ENCODE measurements at places on chromosomes 6 and 20. TPM values are rescaled to one million over a fixed set of nuclear protein-coding genes. Genes with fewer than 3 reads are reported as not detected.

DNA sequence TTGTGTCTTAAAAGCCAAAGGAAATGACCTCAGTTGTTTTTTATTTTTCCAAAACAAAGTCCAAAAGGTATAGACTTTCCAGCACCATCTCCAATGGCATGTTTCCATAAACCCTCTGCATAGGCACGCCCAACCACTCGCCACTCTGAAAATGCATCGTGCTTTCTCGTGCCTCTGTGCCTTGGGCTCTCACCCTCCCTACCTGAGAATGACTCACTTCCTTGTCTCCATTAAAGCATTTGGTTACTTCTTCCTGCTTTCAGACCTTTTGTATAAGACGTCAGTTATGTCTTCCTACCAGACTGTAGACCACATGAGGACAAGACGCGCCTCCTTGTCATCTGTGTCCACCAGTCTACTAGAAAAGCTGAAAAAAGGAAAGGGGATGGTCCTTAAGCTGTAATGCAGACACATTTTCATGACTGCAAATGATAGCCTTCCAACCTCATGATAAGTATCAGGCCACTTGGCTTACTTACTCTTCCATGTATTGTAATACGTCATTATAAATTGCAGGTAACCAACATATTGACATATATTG lies 61.2 kb upstream of the CDYL start:
- peaks cover 4% of the 10 kb centered on the region for H3K4me1 ChIP-seq
- H3K27ac ChIP-seq = no peak overlapping the region
- H3K4me3 ChIP-seq = no peak overlapping the region
- DNase-seq = no peak
- H3K27me3 ChIP-seq = peaks cover 4% of the 10 kb centered on the region

GRCh38 chr6:55663914-55664313 lies 84.9 kb upstream of the HMGCLL1 start:
- no peak overlapping the region for H3K27ac ChIP-seq
- H3K4me3 ChIP-seq = no peak overlapping the region
- no peaks in the 10 kb centered on the region for H3K4me1 ChIP-seq
- DNase-seq = no peak

DNA sequence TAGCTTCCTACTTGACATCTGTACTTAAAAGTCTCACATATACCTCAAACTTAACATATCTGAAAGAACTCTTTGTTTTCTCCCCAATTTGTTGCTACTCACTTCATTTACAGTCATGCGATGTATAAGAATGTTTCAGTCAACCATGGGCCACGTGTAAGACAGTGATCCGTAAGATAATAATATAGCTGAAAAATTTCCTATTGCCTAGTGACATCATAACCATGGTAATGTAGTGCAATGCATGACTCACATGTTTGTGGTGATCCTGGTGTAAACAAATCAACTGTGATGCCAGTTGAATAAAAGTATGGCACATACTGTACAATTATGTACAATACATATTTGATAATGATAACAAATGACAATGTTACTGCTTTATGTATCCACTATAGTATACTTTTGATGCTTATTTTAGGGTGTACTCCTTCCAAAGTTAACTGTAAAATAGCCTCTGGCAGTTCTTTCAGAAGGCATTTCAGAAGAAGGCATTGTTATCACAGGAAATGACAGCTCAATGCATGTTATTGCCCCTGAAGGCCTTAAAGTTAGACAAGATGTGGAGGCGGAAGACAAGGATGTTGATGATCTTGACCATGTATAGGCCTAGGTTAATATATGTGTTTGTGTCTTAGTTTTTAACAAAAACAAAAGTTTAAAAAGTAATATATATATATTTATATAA lies 579.0 kb downstream of the EPHA7 start:
- no peak for DNase-seq
- no peak overlapping the region for H3K27ac ChIP-seq
- H3K36me3 ChIP-seq = no peaks in the 10 kb centered on the region
- H3K4me3 ChIP-seq = no peak overlapping the region
- no peaks in the 10 kb centered on the region for H3K27me3 ChIP-seq

DNA sequence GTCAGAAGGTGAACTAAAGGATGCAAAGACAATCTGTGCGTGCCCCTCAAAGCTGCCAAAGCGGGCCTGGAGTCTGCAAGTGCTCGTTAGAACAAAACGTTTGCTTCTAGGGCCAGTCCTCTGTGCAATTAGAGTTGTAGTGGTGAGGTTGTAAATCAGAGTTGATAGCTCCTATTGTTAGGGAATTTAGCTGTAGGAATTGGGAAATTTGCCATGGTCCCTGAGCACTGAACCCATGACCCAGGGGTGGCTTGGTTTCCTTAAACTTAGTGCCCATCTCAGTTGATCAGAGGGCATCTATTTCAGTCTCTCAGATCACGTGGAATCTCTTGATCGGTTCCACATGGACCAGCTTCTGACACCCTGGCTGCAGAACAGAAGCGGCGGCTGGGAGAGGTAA lies 18.8 kb upstream of the RPS6KA2 start:
- no peak overlapping the region for H3K4me3 ChIP-seq
- no peak overlapping the region for H3K27ac ChIP-seq
- no peak for DNase-seq

GRCh38 chr20:32976746-32977145 lies 27.5 kb downstream of the SUN5 start:
- DNase-seq = no peak
- no peaks in the 10 kb centered on the region for H3K27me3 ChIP-seq
- peak overlapping the region; percentile 35 for H3K27ac ChIP-seq

- no peak for DNase-seq
- H3K36me3 ChIP-seq = peaks cover 7% of the 10 kb centered on the region
- H3K27ac ChIP-seq = peak overlapping the region; percentile 29
- no peaks in the 10 kb centered on the region for H3K27me3 ChIP-seq
These were observed 527 bp downstream of the FBXO30 start for GRCh38 chr6:145814035-145814500.

DNA sequence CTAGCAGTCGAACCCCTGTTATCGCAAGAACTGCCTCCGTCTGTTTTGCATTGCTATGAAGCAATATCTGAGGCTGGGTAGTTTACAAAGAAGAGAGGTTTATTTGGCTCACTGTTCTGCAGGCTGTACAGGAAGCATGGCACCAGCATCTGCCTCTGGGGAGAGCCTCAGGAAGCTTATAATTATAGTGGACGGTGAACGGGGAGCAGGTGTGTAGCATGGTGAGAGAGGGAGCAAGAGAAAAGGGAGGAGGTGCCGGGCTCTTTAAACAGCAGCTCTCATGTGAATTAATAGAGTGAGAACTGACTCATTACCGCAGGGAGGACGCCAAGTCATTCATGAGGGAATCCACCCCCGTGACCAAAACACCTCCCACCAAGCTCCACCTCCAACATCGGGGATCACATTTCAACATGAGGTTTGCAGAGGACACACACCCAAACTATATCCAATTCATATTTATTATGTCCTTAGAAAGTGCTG lies 172.6 kb upstream of the KCNG1 start:
- no peaks in the 10 kb centered on the region for H3K36me3 ChIP-seq
- no peak for DNase-seq
- H3K27ac ChIP-seq = no peak overlapping the region
- H3K27me3 ChIP-seq = no peaks in the 10 kb centered on the region
- H3K4me1 ChIP-seq = no peaks in the 10 kb centered on the region

DNA sequence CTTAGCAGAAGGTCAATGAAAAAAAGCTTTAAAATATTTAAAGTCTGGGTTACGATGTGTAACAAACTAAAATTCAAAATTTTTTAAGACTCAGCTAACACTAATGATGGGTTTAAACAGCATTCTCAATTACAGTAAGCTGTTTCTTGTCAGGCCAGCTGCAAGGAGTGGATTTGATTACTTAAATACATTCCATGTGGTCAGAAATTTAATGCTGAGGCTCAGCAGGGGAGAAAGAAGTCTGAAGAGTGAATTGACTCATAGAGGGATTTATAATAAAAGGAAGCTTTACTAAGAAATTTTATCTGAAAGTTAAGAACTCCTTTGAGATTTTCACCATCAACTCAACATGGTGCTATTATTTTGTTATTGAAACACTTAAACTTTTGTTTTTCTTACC lies 398.6 kb downstream of the KHDRBS2 start:
- no peak overlapping the region for H3K4me3 ChIP-seq
- H3K36me3 ChIP-seq = no peaks in the 10 kb centered on the region
- no peaks in the 10 kb centered on the region for H3K4me1 ChIP-seq
- DNase-seq = no peak

DNA sequence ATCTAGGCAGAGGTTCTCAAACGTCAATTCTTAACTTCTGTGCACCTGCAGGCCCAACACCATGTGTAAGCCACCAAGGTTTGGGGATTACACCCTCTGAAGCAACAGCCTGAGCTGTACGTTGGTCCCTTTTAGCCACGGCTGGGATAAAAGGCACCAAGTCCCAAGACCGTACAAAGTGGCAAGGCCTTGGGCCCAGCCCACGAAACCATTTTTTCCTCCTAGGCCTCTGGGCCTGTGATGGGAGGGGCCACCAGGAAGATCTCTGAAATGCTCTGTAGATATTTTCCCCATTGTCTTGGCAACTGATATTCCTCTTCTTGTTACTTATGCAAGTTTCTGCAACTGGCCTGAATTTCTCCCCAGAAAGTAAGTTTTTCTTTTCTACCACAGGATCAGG lies 4.5 kb upstream of the FAM184A start:
- H3K27ac ChIP-seq = no peak overlapping the region
- no peak overlapping the region for H3K4me3 ChIP-seq
- peaks cover 7% of the 10 kb centered on the region for H3K4me1 ChIP-seq

- H3K36me3 ChIP-seq = peaks cover 69% of the 10 kb centered on the region
- H3K4me1 ChIP-seq = peaks cover 44% of the 10 kb centered on the region
- H3K4me3 ChIP-seq = no peak overlapping the region
- no peak overlapping the region for H3K27ac ChIP-seq
- H3K27me3 ChIP-seq = no peaks in the 10 kb centered on the region
These were observed 33.2 kb downstream of the RANBP9 start for GRCh38 chr6:13678255-13678983.

DNA sequence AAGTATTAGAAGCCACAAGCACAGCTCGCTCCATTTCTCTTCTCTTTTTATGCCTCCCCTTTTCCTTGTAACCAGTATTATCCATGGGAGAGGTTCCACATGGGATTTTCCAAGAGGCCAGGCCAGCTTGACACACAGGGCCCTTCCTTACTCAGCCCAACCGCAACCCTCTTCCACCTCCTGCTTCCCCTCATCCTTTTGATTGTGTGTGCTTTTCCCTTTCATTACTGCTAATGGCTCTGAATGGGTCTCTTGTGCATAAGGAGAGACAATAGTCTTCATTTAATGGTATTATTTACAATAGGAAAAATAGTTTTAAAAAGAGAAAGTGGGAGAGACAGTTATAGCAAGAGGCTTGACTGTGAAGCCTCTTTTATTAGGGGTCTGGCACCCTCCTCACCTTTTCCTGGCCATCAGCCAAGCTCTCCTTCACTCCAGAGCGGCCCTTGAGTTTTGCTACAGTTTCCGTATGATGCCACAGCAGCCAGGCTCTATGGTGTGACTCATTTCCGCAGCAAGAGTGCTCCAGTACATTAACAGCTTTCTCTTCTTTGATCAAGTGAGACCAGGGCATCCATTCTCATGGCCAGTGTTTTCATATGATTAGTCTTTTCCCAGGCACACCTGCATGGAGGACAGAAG lies 579.5 kb downstream of the TFAP2B start:
- DNase-seq = no peak
- no peaks in the 10 kb centered on the region for H3K36me3 ChIP-seq
- no peaks in the 10 kb centered on the region for H3K4me1 ChIP-seq
- no peaks in the 10 kb centered on the region for H3K27me3 ChIP-seq
- H3K4me3 ChIP-seq = no peak overlapping the region

GRCh38 chr20:35726842-35727711 lies 15.0 kb downstream of the RBM39 start:
- no peak overlapping the region for H3K27ac ChIP-seq
- peaks cover 17% of the 10 kb centered on the region for H3K4me1 ChIP-seq
- DNase-seq = no peak
- no peaks in the 10 kb centered on the region for H3K27me3 ChIP-seq

- no peak overlapping the region for H3K27ac ChIP-seq
- H3K4me1 ChIP-seq = peaks cover 5% of the 10 kb centered on the region
- peaks cover 45% of the 10 kb centered on the region for H3K27me3 ChIP-seq
- no peaks in the 10 kb centered on the region for H3K36me3 ChIP-seq
- no peak for DNase-seq
These were observed 120.5 kb upstream of the ENPP5 start for GRCh38 chr6:46291275-46291633.

- no peak overlapping the region for H3K27ac ChIP-seq
- DNase-seq = no peak
- H3K4me3 ChIP-seq = no peak overlapping the region
- no peaks in the 10 kb centered on the region for H3K4me1 ChIP-seq
- H3K36me3 ChIP-seq = no peaks in the 10 kb centered on the region
- H3K27me3 ChIP-seq = no peaks in the 10 kb centered on the region
These were observed 184.2 kb downstream of the PHF3 start for GRCh38 chr6:63819831-63820230.

Gene DNAH8
- total RNA-seq = not detected

Gene TSBP1
- total RNA-seq = not detected

Gene MOG
- total RNA-seq = not detected

Gene PACRG
- total RNA-seq = not detected

Gene TAAR2
- not detected for total RNA-seq

Gene SCGN
- total RNA-seq = not detected

Measured in activated T-helper 2 cell treated with anti-CD3 and anti-CD28 coated beads, Interferon-gamma antibody, Interleukin-2, Interleukin-4, amounts not matched to agents 10 μg/mL and 5 μg/mL and 100 μg/mL, durations not matched to agents 14 hours and 24 hours and 36 hours (primary cell).